Smooth muscle cell of the brain vasculature (primary cell): ENCODE measurements at places on chromosomes 13 and 19.

- DNase-seq: no peak
Observed at GRCh38 chr19:18229474-18229873, 3.2 kb upstream of the PDE4C start.

DNA sequence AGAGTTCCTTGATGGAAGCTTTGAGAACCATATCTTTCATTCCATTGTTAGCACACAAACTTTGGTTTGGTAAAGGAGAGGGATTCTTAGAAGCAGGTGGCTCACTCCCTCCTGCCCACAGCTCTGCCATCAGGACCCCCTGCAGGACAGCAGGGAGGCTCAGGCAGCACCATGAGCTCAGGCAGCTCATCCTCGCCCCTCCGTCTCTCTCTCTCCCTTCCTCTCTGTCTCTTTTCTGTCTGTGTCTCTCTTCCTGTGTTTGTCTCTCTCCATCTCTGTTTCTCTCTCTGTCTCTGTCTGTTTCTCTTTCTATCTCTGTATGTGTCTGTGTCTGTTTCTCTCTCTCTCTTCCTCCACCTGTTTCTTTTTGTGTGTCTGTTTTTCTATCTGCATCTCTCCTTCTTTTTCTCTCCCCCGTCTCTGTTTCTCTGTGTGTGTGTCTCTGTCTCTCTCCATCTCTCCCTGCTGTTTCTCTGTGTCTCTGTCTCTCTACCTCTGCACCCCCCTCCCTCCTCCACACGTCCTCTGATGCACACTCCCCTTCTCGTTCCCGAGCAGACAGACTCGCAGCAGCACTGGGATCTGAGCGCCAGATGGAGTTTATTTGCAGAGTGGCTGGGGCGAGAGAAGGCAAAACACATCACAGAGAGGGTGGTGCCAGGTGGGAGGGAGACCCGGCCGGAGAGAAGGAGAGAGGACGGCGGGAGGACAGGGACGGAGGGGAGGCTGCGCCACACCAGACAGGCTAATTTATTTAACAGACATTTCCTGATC lies 8.7 kb downstream of the SBK2 start:
- no peak for DNase-seq

- DNase-seq: no peak
Observed at GRCh38 chr13:50809133-50810090, 34.1 kb downstream of the DLEU7 start.

DNA sequence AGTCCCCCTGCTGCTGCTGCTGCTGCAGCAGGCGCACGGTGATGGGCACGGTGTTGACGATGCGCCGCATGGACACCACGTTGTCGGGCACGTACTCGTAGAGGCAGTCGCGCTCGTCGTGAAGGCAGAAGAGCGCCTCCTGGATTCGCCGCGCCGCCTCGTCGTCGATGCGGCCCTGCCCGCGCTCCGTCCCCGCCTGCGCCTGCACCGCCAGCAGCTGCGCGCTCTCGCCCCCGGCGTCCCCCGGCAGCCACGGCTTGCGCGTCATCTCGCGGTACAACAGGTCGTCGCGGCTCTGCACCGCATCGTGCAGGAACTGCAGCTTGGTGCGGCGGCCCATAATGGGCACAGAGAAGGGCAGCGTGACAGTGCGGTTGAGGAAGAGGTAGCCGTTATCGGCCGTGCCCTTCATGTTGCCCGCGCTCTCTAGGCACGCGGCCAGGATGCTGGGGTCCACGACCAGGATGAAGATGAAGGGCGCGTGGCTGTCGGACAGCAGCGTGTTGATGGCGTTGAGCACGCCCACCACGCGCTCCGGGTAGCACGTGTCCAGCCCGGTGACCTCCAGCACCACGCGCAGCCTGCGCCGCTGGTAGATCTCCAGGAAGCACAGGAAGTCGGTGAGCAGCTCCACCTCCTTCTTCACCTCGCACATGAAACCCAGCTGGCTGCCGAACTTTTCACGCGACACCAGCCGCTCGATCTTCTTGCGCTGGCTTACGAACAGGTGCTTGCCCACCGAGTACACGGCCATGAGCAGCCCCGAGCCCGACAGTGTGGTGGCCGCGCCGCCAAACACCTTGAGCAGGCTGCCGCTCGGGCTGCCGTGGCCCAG lies 8.1 kb downstream of the NKPD1 start:
- no peak for DNase-seq

- no peak for DNase-seq
Observed at GRCh38 chr13:48857576-48857975, 118.1 kb upstream of the FNDC3A start.

- no peak for DNase-seq
Observed at GRCh38 chr19:10226376-10227025, 4.6 kb downstream of the S1PR2 start.

DNA sequence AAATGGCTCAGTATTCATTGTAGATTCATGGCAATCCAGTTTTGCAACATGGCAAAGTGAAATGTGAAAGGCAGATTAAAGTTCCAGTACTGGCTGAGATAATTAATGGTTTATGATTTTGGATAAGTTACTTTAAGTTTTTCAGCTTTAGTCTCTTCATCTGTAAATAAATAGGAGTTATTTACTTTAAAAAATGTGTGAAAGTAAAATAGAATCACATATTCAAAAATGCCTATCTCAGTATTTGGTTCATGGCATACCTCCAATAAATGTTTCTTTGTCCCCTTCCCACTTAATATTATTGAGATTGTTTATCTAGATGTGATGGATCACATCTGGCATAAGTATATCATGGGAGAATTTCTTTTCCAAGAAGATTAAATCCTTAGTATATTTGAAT lies 426.0 kb downstream of the GPC5 start:
- DNase-seq: no peak

DNA sequence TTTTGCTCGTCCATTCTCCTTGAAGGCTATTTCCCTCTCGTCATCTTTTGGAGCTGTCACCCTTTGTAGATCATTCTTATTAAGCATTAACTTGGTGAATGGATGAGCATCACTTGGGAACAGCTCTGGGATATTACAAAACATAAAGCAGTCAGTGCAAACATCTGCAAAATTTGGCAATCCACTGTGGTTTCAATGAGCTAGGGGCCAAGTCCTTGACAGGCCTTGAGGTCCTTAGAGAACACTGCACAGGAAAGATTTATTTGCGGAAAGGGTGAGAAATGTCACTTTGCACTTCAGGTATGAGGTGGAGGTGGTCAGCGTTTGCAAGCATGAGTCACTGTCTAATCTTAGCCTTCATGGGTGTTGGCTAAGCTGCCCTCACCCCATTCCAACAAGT lies 239.7 kb upstream of the MAB21L1 start:
- DNase-seq: no peak

- DNase-seq: no peak
Observed at GRCh38 chr13:48567515-48568369, 34.9 kb upstream of the RCBTB2 start.

GRCh38 chr19:44570984-44571684 lies 41.7 kb upstream of the CEACAM20 start:
- peak; percentile 51 for DNase-seq

DNA sequence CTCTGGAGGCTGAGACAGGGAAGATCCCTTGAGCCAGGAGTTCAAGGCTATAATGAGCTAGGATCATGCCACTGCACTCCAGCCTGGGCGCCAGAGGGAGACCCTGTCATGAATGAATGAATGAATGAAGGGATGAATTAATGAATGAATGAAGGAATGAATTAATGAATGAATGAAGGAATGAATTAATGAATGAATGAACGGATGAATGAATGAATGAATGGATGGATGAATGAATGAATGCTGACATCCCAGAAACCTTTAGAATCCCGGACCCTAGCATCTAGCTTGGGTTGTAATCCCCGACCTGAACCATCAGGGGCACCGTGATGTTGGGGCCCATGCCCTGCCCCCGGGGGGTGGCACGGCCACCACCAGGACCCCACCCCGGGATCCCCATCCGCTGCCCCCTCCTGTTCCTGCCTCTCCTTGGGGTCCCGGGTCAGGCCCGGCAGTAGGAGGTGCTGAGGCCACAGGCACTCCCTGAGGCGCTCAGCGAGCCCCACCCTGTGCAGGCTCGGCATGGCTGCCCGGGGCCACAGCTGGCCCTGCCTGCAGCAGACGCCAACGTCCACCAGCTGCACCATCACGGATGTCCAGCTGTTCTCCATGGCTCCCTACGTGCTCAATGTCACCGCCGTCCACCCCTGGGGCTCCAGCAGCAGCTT lies 3.4 kb downstream of the EBI3 start:
- no peak for DNase-seq

- DNase-seq: no peak
Observed at GRCh38 chr19:35034588-35035382, 4.5 kb downstream of the SCN1B start.

DNA sequence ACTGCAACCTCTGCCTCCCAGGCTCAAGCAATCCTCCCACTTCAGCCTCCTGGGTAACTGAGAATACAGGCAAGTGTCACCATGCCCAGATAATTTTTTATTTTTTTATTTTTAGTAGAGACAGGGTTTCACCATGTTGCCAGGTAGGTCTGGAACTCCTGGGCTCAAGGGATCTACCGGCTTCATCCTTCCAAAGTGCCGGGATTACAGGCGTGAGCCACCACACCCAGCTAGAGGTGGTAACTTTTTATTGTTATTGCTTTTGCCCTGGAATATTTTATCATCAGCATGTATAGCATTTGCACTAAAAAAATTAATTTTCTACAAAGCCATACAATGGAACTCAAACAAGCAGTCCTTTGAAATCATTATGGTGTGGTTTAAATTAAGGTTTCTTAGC lies 14.0 kb downstream of the HAUS8 start:
- no peak for DNase-seq

GRCh38 chr19:947090-947706 lies 21.4 kb downstream of the ARID3A start:
- DNase-seq: no peak

DNA sequence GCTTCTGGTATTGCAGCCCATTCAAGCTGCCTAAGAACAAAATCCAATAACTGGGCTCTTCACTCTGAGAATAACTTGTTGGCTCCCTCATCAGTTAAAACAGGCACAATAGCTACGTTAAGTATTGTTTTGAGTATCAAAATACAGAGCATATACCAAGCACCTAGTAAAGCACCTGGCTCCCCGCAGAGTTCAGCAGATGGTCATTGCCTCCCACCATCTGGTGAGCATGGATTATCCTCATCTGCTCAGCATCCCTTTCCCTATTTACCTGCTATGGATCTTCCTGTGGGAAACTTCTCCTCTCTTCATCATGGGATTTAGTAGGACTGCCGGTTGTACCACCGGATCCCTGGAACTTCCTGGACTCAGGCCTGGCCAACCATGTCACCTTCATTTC lies 199.2 kb upstream of the MAB21L1 start:
- no peak for DNase-seq

DNA sequence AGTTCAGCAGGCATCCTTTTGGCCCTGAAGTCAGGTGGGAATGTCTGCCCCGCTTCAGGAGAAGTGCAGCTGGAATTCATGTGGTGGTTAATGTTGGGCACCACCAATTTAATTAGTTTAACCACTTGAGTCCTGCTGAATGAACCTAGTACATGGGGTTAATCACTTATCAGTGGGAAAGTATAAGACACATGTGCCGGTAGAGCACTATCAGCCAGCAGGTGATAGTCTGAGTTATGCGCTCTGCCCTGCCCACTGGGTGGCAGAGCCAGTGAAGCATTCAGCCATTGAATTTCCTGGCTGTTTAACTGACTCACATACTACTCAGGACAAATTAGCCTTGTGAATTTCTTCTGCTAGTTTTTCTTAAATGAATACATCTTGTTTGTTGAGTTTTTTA lies 789.7 kb upstream of the PRR20A start:
- DNase-seq: no peak

GRCh38 chr13:97979051-97979450 lies 25.6 kb downstream of the IPO5 start:
- DNase-seq: no peak

- no peak for DNase-seq
Observed at GRCh38 chr19:39401070-39401548, 5.5 kb upstream of the ZFP36 start.

DNA sequence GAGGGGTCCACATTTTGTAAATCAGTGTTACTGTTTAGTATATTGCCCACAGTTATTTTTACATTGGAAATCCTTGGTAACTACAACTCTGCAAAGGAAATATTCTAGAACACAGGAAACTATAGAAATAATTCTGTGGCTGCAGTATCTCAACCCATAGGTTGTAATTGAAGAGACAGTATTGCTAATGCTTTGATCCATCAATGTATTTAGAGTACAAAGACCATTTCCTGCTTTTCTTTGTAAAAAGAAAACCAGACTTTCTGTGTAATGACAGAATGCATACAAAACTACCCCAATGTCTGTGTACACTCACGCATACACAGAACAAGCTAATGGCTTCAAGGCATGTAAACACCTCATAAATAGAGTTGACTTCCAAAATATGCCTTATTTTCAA lies 622.1 kb upstream of the ARGLU1 start:
- DNase-seq: no peak

- DNase-seq: no peak
Observed at GRCh38 chr13:35912841-35913240, 218.3 kb downstream of the DCLK1 start.

- DNase-seq: no peak
Observed at GRCh38 chr19:29609636-29610035, 3.6 kb downstream of the POP4 start.

DNA sequence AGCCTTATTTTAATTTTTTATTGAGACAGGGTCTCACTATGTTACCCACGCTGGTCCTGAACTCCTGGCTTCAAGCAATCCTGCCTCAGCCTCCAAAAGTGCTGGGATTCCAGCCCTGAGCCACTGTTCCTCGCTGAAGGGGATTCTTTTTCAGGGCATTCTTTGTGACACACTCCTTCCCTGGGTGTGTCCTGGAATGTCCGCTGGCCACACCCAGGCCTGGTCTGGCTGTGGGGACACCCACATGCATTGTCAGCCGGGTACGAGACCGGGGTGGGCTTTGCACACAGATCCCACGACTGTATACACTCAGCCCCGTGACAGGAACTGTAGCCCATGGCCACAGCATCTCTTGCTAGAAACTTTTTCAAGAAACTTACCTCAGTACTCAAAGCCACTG lies 34.4 kb upstream of the GATAD2A start:
- DNase-seq: no peak

DNA sequence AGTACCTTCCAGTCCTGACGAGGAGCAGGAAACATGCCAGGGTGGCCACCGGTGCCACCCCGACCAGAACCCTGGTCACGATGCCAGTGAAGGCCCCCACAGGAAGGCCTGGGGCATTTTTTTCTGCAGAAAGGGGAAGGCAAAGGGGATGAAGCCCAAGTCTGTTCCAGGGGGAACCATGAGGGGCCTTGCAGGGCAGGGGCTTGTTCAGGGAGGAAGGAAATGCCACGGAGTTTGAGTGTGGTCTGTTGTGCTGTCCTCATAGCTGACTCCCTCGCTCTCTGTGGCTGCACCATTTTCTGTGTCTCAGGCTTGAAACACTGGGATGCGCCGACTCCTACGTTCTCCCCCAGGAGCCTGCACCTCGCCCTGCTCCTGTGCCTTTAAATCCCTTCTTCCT lies 27.5 kb upstream of the CEACAM1 start:
- no peak for DNase-seq

- DNase-seq: no peak
Observed at GRCh38 chr13:30408319-30409101, 13.8 kb upstream of the UBE2L5 start.
